ENCODE measurements at places on chromosomes 1 and 21.

- DNase-seq, result no peak
Measured at GRCh38 chr1:154624746-154625643, 17.0 kb upstream of the ADAR start.

DNA sequence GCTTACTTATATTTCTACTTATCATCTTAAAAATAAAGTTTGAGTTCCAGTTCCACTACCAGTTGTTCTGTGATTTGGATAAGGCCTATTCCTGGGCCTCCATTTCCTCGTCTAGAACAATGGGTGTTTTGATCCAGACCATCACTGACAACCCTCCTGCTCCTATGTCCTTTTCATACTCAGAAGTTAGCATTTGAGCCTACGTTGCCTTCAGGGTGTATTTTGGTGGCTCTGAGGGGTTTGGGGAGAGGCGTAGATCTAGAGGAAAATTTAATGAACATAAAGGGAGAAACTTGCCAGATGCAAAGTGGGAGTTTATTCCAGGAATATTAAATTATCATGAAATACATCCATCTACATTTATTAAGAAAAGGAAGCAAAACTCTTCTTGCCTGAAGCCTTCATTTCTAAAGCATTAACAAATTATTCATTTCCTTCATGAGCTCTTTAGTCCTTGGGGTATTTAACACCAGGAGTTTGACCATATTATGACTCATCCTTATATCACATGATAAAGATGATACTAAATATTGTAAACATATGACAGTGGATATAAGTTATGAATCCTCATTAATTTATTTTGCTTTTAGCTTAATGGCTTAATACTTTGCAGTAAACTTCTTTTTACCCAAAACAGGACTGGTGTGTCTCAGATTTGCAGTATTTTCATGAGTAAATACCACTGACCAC lies 47.2 kb upstream of the SYT14 start:
- no peak for DNase-seq

DNA sequence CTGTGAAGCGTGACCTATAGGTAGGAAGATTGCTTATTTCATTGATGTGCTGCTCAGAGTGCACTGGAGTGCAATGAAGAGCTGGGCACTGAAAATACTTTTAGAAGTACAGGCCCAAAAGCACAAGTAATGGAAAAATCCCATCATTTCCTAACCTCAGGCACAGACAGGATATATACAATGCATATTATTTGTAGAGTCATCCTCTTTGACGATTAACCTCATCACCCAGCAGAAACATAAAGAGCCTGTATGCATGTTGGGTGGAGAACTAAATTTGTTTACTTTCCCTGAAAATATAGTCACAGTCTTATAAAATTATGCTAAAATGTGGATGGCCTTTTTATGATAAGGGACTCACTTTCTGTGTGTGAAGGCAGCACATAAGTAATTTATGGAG lies 98.1 kb downstream of the TNNI3K start:
- DNase-seq, result no peak

DNA sequence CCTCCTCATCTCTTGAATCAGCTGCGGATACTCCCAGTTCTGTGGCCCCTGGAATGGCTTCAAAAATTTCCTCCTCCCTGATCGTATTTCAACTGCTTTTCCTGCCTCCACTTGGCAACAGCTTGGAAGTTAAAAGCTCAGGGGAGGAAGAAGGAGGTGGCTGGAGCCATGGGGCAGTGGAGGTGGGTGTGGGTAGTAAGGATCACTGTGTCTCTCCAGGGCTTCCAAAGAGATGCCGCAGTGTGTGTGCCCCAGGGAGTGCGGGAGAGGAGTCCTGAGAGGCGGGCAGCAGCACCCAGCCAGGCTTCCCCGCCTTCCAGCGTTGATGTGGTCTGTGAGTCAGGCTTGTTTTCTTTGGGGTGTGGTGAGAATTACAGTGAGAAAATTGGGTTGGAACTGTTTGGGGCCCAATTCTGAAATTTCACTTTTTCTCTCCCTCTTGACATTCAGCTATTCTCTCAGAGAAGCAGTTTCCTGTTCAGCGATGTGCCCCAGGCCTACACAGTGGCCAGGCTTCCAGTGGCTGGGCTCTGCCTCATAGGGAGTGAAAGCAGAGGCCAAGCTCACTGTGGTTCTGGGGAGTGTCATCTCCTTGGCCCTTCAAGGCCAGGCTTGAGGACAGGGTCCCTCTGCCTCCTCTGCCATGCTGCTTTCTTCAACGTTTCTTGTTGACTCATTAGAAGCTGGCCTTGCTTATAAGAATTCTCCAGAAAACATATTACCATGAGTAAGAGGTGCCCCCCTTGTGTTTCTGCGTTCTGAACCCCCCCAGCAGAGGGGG lies 69.0 kb downstream of the PGM1 start:
- no peak for DNase-seq

GRCh38 chr1:93905734-93906133 lies 3.5 kb downstream of the GCLM start:
- DNase-seq, result no peak

DNA sequence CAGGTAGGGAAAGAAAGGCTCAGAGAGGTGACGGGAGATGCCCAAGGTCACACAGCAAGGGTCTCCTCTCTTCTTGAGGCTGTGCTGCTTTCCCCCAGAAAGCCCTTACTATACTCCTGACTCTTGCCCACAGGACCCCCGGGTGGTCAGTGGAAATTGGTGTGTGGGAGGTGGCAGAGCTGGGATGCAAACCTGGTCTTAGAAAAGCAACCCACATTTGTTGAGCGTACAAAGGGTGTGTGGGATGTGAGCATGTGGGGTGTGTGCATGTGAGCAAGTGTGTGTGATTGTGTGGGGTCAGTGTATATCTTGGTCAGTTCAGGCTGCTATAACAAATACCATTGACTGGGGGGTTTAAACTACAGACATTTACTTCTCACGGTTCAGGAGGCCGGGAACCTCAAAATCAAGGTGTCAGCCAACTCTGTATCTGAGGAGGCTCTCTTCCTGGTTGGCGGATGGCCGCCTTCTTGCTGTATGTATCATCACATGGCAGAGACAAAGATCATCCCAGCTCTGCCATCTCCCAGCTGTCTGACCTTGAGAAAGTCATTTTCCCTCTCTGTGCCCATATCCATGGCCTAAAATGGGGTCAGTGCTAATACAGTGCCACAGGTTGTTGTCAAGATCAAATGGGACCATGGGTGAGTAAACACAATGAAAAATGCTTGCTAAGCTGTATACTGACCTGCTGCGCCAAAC lies 268.5 kb downstream of the PTPRU start:
- no peak for DNase-seq

DNA sequence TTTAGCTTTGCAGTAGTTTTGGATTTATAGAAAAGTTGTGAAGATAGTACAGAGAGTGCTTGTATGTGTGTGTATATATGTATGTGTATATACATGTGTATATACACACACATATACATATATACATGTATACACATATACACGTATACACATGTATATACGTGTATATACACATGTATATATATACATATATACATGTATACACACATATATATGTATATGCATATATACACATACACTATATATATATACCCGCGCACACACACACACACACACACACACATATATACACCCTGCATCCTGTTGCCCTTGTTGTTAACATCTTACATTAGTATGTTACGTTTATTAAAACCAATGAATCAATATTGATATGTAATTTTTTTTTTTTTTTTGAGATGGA lies 24.3 kb downstream of the RPRD2 start:
- no peak for DNase-seq

- no peak for DNase-seq
Measured at GRCh38 chr1:54255026-54255702, 55.2 kb downstream of the MRPL37 start.

DNA sequence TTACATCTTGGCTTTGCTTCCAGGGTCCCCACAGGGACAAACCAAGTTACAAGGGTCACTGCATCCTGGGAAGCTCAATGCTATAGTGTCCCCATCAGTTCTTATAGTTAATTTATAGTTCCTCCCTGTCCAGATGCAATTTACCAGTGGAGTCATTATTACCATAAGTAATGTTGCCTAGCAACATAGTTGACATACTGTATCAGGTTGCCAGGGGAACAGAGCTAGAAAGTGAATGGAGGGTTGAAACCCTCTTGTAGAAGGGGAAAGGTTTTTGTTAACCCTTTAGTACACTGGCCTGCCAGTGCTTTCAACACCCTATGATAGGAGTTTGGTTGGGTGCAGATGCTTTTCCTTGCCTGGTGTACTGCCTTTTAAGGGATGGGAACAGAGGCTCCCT lies 34.3 kb upstream of the TTC4 start:
- DNase-seq, result no peak

DNA sequence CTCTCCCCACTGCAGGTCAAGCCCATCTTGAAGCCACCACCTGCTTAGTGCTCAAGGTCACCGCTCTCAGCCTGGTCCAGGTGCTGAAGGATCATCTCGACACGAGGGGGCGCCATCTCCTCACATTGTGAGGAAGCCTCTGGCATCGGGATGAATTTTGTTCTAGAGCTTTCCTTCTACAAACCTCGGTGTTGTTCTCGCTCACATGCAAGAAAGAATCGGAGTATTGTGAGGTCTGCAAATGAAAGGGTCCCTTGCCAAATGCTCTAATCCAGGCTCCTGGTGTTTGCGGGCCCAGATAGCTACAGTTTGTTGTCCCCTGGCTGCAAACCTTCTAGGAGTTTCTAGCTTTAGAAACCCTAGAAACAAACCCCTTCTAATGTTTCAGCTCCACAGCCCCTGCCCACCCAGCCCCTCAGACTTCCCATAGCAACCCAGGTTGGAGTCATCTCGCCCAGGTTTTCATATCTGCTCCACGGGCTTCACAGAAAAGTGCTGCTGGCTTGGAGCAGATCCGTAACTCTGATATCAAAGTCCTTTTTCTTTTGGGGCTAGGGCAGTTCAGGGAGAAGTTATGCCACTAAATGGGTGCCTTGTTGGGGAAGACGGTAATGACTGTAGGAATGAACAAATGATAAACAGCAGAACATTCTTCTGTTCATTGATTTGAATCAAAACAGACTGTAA lies 8.6 kb upstream of the ATP5PO start:
- DNase-seq, result peak; percentile 74

- no peak for DNase-seq
Measured at GRCh38 chr1:201362906-201363305, 14.6 kb downstream of the TNNT2 start.

GRCh38 chr1:212301580-212301979 lies 16.4 kb downstream of the PPP2R5A start:
- no peak for DNase-seq

DNA sequence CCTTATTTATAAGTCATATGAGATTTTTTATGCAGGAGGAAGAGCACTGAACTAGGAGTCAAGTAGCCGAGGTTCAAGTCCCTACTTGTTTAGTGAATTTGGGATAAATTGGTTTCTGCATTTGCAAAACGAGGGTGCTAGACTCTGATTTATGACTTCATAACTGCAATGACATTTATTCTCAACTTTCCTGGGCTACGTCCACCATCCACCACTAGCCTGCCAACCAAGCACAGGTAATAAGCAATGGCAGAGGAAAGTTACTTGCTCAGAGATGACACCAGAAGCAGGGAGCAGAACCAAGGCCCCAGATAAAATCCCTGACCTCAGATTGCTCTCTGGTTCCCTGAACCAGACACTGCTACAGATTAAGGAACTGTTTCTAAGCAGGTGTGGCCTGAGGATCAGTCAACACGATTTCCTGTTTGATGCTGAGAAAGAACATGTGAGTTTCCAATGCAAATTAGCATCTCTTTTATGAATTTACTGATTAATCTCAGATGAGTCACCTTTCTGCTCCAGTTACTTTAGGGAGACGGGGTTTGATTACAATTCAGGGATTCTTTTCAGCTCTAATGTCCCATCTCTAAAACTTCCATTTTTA lies 52.7 kb downstream of the PLPP3 start:
- DNase-seq, result no peak

- DNase-seq, result no peak
Measured at GRCh38 chr1:233675446-233675845, 61.5 kb downstream of the KCNK1 start.

- no peak for DNase-seq
Measured at GRCh38 chr1:65229754-65230339, 79.5 kb upstream of the DNAJC6 start.

DNA sequence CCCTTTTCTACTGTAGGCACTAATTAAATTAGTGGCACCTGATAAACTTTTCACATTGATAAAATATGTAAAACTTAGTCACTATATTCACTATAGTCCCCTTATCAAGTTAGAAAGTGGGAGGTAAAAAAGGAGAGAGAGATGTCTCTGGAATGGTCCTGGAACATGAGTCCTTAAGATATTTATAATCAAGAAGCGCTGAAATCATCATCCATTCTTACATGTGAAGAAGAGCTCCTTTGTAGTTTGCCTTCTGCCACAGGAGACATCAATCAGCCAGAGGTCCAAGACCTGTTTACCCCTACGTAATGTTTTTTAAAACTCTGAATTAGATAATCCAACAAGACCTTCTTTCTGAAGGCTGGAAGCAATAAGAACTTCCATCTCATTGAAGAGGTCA lies 65.3 kb downstream of the GATAD2B start:
- DNase-seq, result no peak

- DNase-seq, result no peak
Measured at GRCh38 chr21:23686737-23687523, 1920.4 kb downstream of the MRPL39 start.

DNA sequence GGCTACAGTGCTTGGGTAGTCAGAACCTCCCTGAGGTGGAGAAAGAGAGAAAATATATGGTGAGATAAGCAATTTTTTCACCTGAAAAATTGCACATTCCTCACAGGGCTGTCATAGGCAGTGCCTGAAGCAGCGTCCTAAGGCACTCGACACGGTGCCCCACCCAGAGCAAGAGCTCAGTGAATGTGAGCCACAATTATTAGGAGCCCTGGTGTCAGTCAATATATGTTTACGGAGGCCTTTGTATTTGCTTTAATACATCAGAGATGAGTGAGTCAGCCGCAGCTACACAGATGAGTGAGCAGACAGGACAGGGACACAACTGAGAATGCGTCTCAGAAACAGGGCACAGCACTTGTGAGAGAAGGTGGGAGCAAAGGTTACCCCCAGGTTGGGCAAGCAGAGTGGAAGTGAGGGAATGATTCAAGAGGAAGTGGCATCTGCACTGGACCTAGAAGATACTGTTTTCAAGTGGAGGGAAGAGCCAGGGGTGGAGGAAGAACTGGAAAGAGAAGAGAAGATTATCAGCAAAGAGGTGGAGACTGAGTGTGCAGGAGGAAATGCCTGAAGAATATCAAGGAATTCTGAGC lies 5.2 kb upstream of the PIGC start:
- DNase-seq, result no peak

GRCh38 chr1:1430992-1431844 lies 4.3 kb upstream of the VWA1 start:
- no peak for DNase-seq

DNA sequence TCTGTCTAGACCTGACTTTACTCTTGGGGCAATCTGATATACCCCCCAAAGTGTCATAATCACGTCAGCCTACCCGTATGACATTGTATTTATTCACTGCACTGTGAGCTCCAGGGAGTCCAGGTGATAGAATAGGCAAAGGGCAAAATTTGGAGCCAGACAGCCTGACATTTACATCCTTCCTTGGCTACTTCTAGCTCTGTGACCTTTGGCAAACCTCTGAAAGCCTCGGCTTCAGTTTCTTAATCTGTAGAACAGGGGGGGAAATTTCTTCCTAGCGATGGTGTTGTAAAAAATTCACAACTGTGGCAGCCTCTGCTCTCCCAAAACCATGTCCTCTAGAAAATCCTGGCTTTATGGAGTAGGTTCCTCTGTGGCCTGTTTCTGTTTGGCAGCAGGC lies 240.9 kb downstream of the KIF26B start:
- no peak for DNase-seq

- no peak for DNase-seq
Measured at GRCh38 chr1:6118415-6118814, 61.7 kb downstream of the CHD5 start.

- DNase-seq, result no peak
Measured at GRCh38 chr1:103180660-103181059, 72.3 kb upstream of the COL11A1 start.

- no peak for DNase-seq
Measured at GRCh38 chr1:21189906-21190500, 13.3 kb upstream of the EIF4G3 start.

Data from KG1 (cell line).